ENCODE measurements at places on chromosomes 3 and 15.
A peak's percentile ranks its signal among the peaks of the same experiment; 100 is the strongest.

- no peaks in the 10 kb centered on the region for H3K4me1 ChIP-seq
- H3K27me3 ChIP-seq = peaks cover 32% of the 10 kb centered on the region
- no peak for DNase-seq
- H3K4me3 ChIP-seq = no peak overlapping the region
- H3K27ac ChIP-seq = no peak overlapping the region
These were observed 18.2 kb downstream of the TRIM71 start for GRCh38 chr3:32835961-32836360.

DNA sequence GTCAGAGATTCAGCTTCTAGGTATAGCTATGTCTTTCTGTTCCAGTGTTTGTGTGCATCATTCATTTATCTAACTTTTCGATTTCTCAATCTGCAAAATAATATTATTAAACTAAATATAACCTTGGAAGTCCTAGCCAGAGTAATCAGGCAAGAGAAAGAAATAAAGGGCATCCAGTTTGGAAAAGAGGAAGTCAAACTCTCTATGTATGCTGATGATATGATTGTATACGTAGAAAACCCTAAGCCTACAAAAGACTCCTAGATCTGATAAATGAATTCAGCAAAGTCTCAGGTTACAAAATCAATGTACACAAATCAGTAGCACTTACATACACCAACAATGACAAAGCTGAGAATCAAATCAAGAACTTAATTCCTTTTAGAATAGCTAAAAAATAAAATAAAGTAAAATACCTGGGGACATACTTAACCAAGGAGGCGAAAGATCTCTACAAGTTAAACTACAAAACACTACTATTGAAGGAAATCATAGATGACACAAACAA, 718.2 kb downstream of the NTRK3 start:
- H3K4me3 ChIP-seq = no peak overlapping the region
- no peak for DNase-seq
- no peaks in the 10 kb centered on the region for H3K36me3 ChIP-seq

- no peak for DNase-seq
- no peaks in the 10 kb centered on the region for H3K27me3 ChIP-seq
- no peaks in the 10 kb centered on the region for H3K4me1 ChIP-seq
These were observed 187.1 kb downstream of the RAP2B start for GRCh38 chr3:153349108-153349499.

GRCh38 chr3:171792531-171792930, 17.8 kb downstream of the PLD1 start:
- H3K4me3 ChIP-seq = no peak overlapping the region
- H3K27me3 ChIP-seq = peaks cover 6% of the 10 kb centered on the region
- H3K4me1 ChIP-seq = no peaks in the 10 kb centered on the region
- no peak for DNase-seq
- H3K27ac ChIP-seq = no peak overlapping the region
- no peaks in the 10 kb centered on the region for H3K36me3 ChIP-seq

DNA sequence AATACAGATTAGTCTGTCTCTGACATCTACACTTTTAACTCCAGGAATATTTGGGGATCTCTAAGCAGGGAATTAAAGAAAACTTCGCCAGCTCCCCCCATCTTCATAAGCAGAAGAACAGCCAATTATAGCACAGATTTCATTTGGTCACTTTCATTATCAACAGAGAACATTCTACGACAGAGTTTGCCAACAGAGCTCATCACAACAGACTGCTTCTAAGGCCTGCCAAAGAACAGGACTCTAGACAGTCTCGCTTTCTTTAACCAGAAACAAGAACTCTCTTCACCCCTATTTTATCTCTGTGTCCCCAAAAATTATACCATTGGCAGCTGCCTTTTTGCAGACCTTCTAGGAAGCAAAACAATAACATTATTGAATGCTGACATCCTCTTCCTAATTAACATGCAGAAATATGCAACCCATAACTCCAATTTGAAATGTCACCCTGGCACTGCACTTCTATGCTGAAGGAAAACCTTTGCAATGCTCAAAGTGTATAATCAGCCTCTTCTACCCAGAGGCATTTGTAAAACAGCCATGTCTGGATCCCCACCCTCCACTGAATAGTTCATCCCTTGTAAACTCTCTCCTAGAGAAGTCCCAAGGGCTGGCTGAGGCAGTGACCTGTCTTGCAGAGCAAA, 552.8 kb downstream of the MAGI1 start:
- H3K4me1 ChIP-seq = no peaks in the 10 kb centered on the region
- DNase-seq = no peak
- no peak overlapping the region for H3K4me3 ChIP-seq
- H3K36me3 ChIP-seq = no peaks in the 10 kb centered on the region
- no peak overlapping the region for H3K27ac ChIP-seq

GRCh38 chr15:30913761-30914160, 10.0 kb downstream of the FAN1 start:
- no peaks in the 10 kb centered on the region for H3K27me3 ChIP-seq
- DNase-seq = no peak
- H3K27ac ChIP-seq = peak overlapping the region; percentile 41

- peaks cover 6% of the 10 kb centered on the region for H3K27me3 ChIP-seq
- H3K36me3 ChIP-seq = no peaks in the 10 kb centered on the region
- no peak overlapping the region for H3K4me3 ChIP-seq
- H3K27ac ChIP-seq = peak overlapping the region; percentile 82
- peaks cover 11% of the 10 kb centered on the region for H3K4me1 ChIP-seq
These were observed 79.2 kb downstream of the ABHD5 start for GRCh38 chr3:43769885-43770425.

GRCh38 chr3:32340039-32340438, 51.6 kb upstream of the CMTM7 start:
- no peak overlapping the region for H3K4me3 ChIP-seq
- H3K27ac ChIP-seq = no peak overlapping the region
- H3K27me3 ChIP-seq = no peaks in the 10 kb centered on the region
- H3K4me1 ChIP-seq = no peaks in the 10 kb centered on the region

DNA sequence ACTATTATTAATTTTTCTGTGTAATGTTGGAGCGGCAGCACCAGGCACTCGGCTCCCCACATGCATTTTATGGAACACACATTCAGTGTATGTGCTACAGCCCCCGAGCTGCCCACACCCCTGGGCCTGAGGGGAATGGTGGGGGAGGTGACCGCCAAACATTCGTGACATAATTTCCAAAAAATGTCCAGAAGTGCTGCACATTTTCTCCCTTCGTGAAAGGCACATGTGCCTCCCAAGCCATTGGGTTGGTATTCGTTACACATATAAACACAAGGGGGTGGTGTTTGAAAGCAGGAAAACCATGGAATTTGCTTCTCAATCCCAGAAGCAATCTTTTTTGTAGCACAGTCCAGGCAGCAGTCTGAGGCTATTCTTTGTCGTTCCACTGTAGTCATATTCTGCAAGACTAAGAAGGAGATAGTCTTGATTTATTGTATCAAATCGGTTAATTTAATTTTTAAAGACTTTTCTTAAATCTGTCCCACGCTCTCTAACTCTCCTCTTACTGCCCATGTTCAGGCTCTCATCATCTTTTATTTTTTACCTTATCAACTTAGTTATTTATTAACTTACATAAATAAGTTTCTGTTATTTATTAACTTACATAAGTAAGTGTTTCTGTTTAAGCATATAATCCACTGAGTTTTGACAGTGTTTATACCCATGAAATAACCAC, 39.2 kb upstream of the POLR2M start:
- no peaks in the 10 kb centered on the region for H3K36me3 ChIP-seq
- no peaks in the 10 kb centered on the region for H3K4me1 ChIP-seq
- H3K27me3 ChIP-seq = peaks cover 35% of the 10 kb centered on the region
- H3K4me3 ChIP-seq = no peak overlapping the region
- no peak for DNase-seq

DNA sequence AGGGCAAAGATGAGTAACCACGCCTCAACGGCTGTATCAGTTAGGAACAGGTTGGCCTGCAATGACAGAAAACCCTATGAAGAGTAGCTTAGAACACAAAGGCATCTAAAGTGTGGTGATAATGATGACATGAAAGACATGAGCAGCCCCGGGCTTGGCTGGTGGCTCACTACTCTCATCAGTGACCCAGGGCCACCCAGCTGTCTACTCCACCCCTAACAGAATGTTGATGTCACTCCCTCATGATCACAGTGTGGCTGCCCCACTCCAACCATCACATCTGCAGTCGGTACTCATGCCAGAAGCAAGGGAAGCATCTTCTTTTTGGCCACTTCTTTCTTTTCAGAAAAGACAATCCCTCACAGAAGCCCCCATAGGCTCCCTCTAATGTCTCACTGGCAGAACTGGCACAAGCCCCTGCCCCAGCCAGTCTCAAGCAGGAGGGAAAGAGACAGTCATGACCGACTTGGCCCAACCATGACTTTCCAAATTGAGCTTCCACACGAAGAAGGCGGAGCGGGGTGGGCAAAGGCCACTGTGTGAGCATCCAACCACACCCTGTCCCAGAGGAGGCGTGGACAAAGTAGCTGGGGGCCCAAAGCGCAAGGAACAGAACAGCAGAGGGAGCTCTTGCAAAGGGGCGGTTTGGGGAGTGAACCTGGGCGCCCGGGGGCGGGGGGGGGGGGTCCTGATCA, 72.0 kb upstream of the IQSEC1 start:
- DNase-seq = no peak
- H3K4me3 ChIP-seq = no peak overlapping the region
- H3K36me3 ChIP-seq = peaks cover 2% of the 10 kb centered on the region
- peaks cover 22% of the 10 kb centered on the region for H3K27me3 ChIP-seq
- H3K27ac ChIP-seq = no peak overlapping the region

DNA sequence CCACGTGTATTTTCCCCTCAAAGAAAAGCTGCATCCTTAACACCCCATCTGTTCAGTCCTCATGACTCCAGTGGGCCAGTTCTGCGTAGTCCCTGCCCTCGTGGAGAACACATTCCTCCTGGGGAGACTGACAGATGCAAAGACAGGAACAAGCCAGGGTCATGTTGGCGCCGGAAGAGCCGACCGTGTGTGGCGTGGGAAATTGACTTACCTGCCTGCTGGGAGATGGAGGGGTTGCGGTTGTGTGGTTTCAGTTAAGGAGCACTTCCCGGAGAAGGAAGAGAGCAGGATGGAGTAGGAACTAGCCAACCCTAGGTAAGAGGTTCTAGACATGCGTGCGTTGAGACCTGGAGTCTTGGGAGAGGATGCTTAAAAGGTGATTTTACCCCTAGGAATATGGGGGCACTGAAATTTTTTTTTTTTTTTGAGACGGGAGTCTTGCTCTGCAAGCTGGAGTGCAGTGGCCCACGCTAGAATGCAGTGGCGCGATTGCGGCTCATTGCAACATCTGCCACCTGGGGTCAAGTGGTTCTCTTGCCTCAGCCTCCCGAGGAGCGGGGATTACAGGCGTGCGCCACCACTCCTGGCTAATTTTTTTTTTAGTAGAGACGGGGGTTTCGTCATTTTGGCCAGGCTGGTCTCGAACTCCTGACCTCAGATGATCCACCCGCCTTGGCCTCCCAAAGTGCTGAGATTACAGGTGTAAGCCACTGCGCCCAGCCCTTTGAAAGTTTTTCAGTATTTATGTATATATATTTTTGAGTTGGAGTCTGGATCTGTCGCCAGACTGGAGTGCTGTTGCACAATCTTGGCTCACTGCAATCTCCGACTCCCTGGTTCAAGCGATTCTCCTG, 1.4 kb downstream of the VHL start:
- H3K27me3 ChIP-seq = no peaks in the 10 kb centered on the region
- peaks cover 34% of the 10 kb centered on the region for H3K4me1 ChIP-seq
- peak overlapping the region; percentile 90 for H3K4me3 ChIP-seq
- DNase-seq = no peak
- H3K27ac ChIP-seq = peak overlapping the region; percentile 95
- peaks cover 60% of the 10 kb centered on the region for H3K36me3 ChIP-seq

- H3K36me3 ChIP-seq = peaks cover 32% of the 10 kb centered on the region
- no peak overlapping the region for H3K4me3 ChIP-seq
- H3K27ac ChIP-seq = no peak overlapping the region
- no peaks in the 10 kb centered on the region for H3K27me3 ChIP-seq
These were observed 28.0 kb upstream of the TMOD3 start for GRCh38 chr15:51801391-51801835.

GRCh38 chr15:78175330-78175729, 26.2 kb downstream of the IDH3A start:
- no peak overlapping the region for H3K4me3 ChIP-seq
- peaks cover 21% of the 10 kb centered on the region for H3K36me3 ChIP-seq
- no peak overlapping the region for H3K27ac ChIP-seq
- peaks cover 15% of the 10 kb centered on the region for H3K4me1 ChIP-seq
- no peak for DNase-seq
- H3K27me3 ChIP-seq = no peaks in the 10 kb centered on the region

DNA sequence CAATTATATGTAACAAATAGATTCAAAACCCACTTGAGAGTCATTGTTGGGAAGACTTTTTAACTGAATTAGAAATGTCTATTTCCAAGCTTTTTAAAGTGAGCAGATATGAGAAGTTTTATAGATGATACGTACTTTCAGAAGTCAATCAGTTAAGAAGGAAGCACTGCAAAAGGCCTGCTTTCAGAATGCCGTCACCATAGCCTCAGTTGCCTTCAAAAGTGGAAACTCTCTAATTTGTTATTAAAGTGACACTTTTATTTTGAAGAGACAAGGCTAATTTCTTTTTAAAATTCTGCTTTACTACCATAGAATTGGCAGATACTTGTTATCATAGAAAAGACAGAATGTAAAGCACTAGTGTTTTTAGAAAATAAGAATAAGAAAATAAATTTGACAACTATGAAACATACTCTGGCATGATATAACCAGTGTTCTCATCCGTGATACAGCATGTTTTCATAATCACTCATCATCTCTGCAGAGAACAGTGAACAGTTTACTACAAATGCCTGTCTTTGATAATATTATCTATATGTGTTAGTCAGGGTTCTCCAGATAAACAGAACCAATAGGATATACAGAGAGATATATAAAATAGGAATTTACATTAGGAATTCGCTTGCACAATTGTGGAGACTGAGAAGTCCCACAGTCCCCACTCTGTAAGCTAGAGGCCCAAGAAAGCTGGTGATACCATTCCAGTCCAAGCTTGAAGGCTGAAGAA, 7.0 kb upstream of the PLD1 start:
- DNase-seq = no peak
- H3K36me3 ChIP-seq = no peaks in the 10 kb centered on the region
- H3K4me1 ChIP-seq = no peaks in the 10 kb centered on the region

DNA sequence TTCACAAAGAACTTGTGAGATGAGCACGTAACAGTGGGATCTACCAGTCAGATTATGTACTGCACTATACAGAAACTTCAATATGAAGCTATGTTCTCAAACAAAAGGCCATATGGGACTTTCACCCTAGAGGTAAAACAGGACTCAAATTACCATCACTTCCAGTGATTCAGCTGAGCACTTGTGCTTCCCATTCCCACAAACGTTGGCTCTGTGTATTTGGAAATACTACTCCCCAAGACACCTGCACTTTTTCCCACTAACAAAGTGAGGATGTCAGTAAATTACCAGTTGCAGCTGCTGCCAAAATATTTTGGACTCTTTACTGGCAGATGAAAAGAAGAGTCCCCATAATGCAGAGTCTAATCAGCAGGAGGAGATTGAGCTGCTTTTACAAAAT, 1570.1 kb downstream of the SI start:
- no peaks in the 10 kb centered on the region for H3K27me3 ChIP-seq
- no peaks in the 10 kb centered on the region for H3K4me1 ChIP-seq
- no peak for DNase-seq
- no peak overlapping the region for H3K4me3 ChIP-seq
- H3K27ac ChIP-seq = no peak overlapping the region

All from effector memory CD8-positive, alpha-beta T cell (primary cell).